NCI-H446 treated with DMSO at 0.1 percent for 48 hours (cell line): ENCODE measurements at places on chromosomes 7 and 10.

DNA sequence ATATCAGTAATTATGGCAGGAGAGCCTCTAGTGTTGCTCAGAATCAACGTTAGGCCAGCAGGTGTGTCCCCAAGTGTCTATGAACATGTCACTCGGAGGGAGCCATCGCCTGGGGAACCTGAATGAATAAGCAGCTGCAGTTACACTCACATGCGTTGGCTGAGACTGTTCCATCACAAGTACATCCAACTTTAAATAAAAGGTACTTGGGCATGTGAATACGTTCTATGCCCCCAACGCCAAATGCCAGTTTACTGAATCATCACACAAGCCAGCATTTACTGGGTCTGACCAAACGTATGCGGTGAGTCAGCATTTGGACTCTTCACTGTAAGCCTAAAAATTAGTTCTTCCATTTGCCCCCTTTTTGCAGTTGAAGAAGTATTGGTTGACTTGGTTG, 207.6 kb upstream of the PLXNA4 start:
- peak; percentile 0 for DNase-seq

GRCh38 chr7:7979558-7979957, 11.0 kb downstream of the GLCCI1 start:
- no peak for DNase-seq

GRCh38 chr7:41156268-41156667, 546.6 kb downstream of the INHBA start:
- DNase-seq: no peak

- DNase-seq: no peak
These were observed 36.5 kb downstream of the PDSS1 start for GRCh38 chr10:26733750-26734568.

DNA sequence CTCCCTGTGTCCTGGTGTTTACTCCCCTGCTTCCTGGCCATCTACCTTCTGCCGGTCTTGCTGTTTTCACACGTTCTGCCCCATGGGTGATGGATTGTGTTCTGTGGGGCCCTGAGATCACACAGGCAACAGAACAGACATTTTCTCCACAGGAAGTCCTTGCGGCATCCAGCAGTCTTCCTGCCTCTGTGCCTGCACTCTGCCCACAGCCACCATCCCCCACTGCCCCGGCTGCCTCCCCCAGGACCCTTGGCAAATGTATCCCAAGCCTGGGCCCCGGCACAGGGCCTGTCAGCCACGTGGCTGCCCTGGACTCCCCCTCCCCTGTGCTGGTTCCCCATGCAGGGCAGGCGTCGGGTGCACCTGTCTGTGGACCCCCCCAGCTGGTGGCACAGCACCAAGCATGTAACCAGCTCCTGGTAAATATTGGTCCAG, 184.2 kb downstream of the WDR37 start:
- no peak for DNase-seq

GRCh38 chr10:124566222-124566888, 104.7 kb downstream of the LHPP start:
- no peak for DNase-seq

- DNase-seq: no peak
These were observed 98.9 kb downstream of the KAT6B start for GRCh38 chr10:74925291-74925690.

GRCh38 chr7:151053096-151053495, 4.6 kb downstream of the CDK5 start:
- DNase-seq: no peak

- no peak for DNase-seq
These were observed 2.1 kb upstream of the ZMIZ1 start for GRCh38 chr10:79066411-79067240.

DNA sequence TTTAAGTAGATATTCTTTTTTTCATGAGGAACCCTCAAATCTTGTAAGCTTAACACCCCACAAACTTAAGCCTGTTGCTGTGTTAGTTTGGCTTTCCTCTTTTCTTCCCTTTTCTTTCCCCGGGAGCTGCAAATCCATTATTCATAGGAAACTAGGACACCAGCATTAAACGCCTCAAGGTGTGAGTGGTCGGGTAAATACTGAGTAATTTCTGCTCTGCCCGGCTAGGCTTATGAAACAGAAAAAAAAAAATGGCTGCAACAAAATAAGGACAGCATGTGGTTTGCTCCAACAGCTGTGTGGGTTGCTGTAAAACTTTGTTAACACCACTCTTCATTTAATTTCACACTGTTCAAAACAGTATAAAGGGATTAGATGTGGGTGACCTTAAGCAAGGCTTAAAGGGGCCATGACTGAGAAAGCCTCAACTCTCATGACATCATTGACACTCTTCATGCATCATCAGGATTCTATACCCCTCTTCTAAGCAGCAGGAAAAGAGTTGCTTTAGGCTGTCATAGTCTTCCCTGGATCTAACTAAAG, 104.1 kb downstream of the AOAH start:
- DNase-seq: no peak

DNA sequence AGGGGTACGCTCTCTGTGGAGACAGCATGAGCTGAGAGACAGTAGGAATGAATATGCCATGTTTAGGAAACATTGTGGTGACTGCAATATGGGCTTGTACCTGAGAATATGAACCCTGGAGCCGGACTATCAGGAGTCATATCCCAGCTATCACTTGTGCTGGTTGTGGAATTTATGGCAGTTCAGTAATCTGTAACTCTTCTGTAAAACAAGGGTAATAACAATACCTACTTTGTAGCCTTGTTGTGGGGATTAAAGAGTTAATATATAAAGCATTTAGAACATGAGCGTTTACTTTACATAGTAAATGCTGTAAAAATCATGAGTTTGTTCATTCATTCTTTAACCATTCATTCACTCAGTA, 44.4 kb downstream of the EXOC6 start:
- DNase-seq: no peak

DNA sequence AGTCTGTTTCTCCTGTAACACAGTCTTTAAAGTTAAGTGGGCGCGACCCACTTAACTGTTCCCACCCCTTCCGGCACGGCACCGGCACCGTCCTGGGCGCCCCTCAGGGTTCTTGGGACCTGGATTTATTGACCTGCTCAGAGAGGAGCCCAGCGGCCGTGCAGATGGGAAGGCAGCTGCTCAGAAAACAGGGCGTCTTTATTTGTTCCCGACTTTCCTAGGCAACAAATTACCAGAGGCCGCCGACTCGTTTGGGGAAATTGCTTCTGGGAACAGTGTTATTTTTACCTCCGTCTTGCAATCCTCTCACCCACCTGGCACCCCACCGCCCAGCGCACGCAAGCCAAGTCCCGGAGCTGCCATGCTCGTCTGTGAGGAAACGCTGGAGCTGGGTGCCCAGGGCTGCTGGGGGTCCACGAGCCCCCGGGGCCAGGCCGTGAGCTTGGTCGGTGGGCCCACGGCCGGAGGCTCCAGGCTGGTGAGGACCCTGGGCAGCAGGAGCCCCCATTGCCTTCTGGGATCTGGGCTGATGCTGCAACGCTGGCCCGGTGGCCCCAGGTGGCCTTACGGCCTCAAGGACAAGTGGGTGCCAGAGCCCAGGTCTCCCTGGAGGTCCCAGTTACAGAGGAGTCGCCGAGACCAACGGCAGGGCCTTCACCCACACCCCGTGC, 14.9 kb upstream of the ADGRA1 start:
- no peak for DNase-seq

DNA sequence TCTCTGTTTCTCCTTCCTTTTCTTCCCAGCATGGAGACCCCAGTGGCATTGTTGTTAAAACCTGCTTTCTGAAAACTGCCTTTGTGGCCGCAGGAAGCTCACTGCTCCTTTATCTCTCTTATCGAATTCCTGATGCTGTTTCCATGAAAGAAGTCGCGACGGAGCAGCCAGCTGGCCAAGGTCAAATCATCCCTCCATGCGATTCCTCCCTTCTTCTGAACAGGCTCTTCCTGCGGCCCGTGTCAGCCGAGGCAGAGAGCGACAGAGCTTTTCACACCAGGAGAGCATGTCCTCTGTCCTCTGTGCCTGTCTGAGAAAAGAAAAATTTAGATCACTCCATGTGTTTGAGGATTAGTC, 242.1 kb upstream of the PITRM1 start:
- no peak for DNase-seq

- no peak for DNase-seq
These were observed 109.2 kb downstream of the PTPN20 start for GRCh38 chr10:47020471-47020870.

- no peak for DNase-seq
These were observed 18.9 kb downstream of the BHLHA15 start for GRCh38 chr7:98229991-98230745.

DNA sequence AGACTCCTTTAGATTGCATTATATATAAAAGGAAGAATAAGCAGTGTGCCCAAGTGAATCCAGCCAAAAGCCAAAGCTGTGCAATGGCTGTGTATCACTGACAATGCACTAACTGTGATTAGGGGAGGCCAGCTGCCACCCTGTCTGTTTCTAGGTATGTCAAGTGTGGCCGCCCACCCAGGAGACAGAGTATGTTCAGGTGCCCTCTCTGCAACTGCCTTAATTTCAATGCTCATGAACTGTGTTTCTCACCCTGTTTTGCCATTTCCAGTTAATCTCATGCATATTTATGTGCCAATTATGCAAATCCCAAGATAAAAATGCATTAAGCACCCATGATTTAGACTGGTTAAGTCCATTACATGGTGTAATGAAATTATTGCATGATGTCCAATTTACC, 159.4 kb downstream of the FRMD4A start:
- DNase-seq: no peak

- no peak for DNase-seq
These were observed 8.9 kb upstream of the NANOS1 start for GRCh38 chr10:119020627-119020946.

GRCh38 chr7:33504266-33504665, 374.9 kb downstream of the BBS9 start:
- DNase-seq: no peak

- no peak for DNase-seq
These were observed 31.0 kb downstream of the PPIF start for GRCh38 chr10:79378383-79378646.
